Right lobe of liver (tissue), 6 donors: ENCODE measurements at places on chromosomes 2 and 18.

DNA sequence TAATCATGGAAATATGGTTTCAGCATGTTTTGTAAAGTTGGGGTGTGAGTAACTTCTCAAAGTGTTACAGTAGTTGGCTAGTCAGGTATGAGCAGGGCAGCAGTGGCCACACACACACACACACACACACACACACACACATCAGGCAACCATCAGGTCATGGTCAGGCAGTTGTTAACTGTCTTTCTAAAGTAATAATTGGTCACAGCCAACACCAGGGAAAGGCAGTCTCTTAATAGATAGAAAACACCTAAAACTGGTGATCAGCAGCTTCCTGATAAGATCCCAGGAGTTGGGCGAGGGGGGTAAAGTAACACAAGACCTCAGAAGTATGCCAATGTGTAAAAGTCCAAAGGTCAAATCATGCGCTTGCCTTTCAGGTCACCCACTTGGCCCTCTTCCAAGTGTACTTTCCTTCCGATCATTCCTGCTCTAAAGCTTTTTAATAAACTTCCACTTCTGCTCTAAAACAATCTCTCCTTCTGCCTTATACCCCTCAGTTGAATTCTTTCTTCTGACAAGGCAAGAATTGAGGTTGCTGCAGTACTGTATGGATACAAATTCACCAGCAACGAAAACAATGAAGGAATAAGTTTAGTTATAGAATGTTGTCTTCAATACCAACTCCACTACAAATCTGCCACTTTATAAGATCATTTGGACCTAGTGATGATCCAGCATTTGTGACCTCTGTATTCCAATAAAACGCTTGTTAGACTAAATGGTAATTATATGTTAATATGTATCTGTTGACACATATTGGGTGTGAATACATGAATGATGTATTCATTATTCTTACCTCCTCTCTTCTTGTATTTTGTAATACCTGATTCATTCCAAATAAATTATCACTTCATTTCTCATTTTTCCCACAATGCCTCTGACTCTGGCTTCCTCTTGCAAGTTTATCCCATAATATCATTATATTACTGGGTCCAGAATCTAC lies 254.3 kb downstream of the METTL4 start:
- no peak for DNase-seq

GRCh38 chr2:20001361-20001863 lies 11.1 kb downstream of the MATN3 start:
- no peak for DNase-seq

DNA sequence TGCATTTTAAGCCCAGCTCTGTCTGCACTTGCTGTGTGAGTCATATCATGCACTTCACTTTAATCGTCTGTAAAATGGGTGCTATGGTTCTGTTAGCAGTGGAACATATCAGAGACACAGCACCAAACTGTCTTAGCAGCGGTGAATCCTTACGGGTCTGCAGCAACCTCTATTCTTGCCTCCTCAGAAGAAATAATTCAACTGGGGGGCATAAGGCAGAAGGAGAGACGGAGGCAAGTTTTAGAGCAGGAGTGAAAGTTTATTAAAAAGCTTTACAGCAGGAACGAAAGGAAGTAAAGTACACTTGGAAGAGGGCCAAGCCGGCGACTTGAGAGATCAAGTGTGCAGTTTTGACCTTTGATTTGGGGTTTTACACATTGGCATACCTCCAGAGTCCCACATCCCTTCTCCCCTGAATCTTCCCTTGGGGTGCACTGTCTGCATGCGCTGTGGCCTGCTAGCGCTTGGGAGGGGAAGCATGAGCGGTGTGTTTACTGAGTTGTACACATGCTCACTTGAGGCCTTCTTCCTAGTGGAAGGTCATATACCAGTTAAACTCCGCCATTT lies 109.8 kb downstream of the DDX1 start:
- no peak for DNase-seq

DNA sequence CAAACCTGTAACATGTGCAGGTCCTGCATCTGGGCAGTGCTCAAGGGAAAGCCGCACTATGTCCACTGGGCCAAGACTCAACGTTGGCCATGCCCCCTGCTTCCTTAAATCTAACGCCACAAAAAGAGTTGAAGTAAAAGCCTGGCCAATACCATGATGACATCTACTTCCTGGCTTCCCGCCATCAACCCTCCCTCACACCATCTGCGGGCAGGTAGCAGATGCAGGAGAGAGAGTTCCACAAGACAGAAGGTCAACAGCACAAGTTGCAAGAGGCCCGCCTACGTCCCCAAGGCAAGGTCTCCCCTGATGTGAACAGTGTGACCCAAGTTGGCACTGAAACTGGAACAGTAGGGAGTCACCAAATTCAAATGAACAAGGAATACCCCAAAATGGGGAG lies 48.4 kb downstream of the ABCG8 start:
- no peak for DNase-seq

- no peak for DNase-seq
Measured at GRCh38 chr18:13431886-13432285, 213.3 kb downstream of the LDLRAD4 start.

DNA sequence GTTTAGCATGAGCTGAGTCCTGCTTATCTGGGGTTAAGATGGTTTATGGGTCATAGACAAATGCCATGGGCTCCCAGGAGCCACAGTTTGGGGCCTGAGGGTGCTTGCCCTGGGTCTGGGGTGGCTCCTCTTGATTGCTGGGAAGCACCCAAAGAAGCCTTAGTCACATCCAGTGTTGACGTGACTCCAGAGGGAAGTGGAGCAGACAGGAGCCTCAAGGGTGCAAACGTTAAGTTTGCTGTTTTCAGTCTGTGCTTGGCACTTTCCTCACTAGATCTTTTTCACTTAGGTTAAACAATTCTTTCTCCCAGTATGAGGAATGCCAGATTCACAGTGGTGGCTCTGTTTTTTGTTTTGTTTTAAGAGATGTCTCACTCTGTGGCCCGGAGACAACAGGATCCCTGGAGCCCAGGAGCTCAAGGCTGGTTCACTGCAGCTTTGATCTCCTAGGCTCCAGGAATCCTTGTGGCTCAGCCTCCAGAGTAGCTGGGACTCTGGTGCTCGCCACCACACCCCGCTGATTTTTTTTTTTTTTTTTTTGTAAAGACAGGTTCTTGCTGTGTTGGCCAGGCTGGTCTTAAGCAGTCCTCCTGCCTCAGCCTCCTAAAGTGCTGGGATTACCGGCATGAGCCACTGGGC lies 251.3 kb downstream of the FAM210A start:
- no peak for DNase-seq

DNA sequence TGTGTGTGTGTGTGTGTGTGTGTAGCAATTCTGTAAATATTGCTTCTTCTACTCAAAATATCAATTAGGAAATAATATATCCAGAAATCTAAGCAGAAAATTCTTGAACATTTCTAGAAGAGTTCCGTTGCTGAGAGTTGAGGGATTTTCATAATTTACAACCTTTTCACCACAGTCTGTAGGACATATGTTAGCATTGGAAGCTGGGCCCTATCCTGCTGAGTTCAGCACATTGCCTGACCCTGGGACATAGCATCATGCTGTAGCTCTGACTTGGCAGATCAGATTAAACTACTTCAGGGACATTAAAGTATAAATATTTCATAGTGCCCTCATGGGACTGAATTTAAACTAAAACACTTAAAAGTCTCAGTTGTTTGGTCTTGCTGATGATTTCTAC lies 129.2 kb upstream of the KCNH7 start:
- no peak for DNase-seq

DNA sequence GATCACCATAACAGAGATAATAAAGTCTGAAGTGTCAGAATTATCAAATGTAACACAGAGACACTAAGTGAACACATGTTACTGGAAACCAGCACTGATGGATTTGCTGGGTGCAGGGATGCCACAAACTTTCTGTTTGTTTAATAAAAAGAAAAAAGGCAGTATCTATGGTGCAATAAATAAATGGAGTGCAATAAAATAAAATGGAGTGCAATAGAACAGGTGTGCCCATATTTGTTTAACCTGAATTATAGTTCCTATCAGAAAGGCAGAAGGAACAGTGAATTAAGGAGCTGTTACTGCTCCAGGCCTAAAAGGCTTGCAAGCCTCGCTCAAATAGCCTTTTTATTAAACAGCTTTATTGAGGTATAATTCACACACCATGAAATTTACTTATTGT lies 81.0 kb upstream of the KIDINS220 start:
- DNase-seq = no peak

- DNase-seq = no peak
Measured at GRCh38 chr2:156687126-156687525, 250.9 kb downstream of the GPD2 start.

- DNase-seq = no peak
Measured at GRCh38 chr2:108454440-108454839, 5.4 kb downstream of the GCC2 start.
